ENCODE measurements at places on chromosomes 2 and 18. TPM values are rescaled to one million over a fixed set of nuclear protein-coding genes. Genes with fewer than 3 reads are reported as not detected.

Gene CXCR4
- 15.9 TPM for polyA plus RNA-seq

Gene UGT1A8
- polyA plus RNA-seq, result not detected

Gene ZNF532
- 9.6 TPM for polyA plus RNA-seq

Gene MC5R
- not detected for polyA plus RNA-seq

GRCh38 chr18:55840601-55841170 lies 252.7 kb upstream of the TCF4 start:
- no peaks in the 10 kb centered on the region for H3K4me1 ChIP-seq
- H3K36me3 ChIP-seq, result no peaks in the 10 kb centered on the region
- no peak for DNase-seq
- no peaks in the 10 kb centered on the region for H3K27me3 ChIP-seq
- no peak overlapping the region for H3K27ac ChIP-seq

GRCh38 chr2:375270-375955 lies 87.5 kb upstream of the ALKAL2 start:
- no peaks in the 10 kb centered on the region for H3K4me1 ChIP-seq
- no peak overlapping the region for H3K27ac ChIP-seq
- DNase-seq, result no peak
- no peaks in the 10 kb centered on the region for H3K36me3 ChIP-seq

DNA sequence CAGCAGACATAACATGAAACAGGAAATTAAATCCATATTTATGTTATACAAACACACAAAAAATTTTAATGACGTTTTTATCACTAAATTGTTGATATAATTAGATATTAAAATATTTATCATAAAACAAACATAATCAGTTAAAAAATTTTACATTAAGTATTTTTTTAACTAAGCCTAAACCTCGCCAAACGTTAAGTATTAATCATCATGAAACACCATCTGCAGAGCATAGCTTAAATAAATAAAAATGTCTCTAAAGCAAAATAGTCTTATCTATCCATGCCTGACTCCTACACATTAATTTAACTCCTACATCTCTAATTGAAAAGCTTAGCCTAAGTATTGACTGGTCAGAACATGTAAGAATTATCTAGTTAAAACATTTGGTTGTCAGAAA lies 271.6 kb upstream of the RND3 start:
- H3K36me3 ChIP-seq, result no peaks in the 10 kb centered on the region
- no peak overlapping the region for H3K4me3 ChIP-seq
- H3K27me3 ChIP-seq, result no peaks in the 10 kb centered on the region
- H3K27ac ChIP-seq, result no peak overlapping the region
- peaks cover 9% of the 10 kb centered on the region for H3K4me1 ChIP-seq

- H3K4me3 ChIP-seq, result no peak overlapping the region
- H3K4me1 ChIP-seq, result no peaks in the 10 kb centered on the region
- no peaks in the 10 kb centered on the region for H3K36me3 ChIP-seq
- no peak for DNase-seq
- H3K27me3 ChIP-seq, result no peaks in the 10 kb centered on the region
- H3K27ac ChIP-seq, result no peak overlapping the region
Measured at GRCh38 chr2:17813010-17813741, 3.1 kb upstream of the MSGN1 start.

Data from stomach (tissue), 19 donors.